ENCODE measurements at places on chromosomes 6 and 20.

GRCh38 chr20:38435555-38435939 is 419 bp upstream of the SNHG17 start:
- DNase-seq = no peak

- no peak for DNase-seq
Observed at GRCh38 chr6:143811501-143812157, 31.5 kb upstream of the LTV1 start.

DNA sequence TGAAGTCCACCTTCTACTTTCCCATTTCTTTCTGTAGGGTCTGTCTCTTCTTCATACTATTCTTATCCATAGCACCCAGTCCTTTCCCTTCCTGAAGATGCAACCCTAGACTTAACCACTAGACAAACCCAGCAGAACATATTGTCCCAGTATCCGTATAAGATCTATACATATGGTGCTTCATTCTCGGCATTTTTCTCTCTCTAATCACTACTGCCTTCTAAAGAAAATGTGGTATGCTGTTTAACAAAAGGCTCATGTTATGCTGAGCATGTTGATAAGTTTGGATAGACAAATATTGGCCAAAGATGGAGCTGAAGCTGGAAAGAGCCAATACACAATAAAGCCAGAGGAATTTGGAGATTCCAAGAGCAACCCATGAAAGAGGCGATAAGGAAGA is 212.6 kb downstream of the MAFB start:
- DNase-seq = no peak

DNA sequence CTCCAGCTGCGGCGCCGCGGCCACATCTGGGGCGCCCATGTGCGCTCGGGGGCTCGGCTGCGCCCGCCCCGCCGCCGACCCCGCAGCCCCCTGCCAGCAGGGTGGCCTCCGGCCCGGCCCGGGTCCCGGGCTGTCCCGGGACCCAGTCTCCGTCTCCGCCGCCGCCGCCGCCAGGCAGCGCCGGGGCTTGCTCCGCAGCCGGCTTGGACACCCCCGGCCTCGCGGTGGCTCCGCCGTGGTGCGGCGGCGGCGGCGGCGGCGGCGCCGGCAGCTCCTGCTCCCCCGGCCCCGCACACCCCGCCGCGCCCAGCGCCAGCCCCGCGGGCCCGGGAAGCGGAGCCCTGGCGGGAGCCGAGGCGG is 219 bp downstream of the ISM1 start:
- no peak for DNase-seq

- no peak for DNase-seq
Observed at GRCh38 chr6:16487996-16488674, 249.7 kb downstream of the GMPR start.

GRCh38 chr20:10501402-10501801 is 66.3 kb downstream of the SLX4IP start:
- DNase-seq = peak; percentile 19

DNA sequence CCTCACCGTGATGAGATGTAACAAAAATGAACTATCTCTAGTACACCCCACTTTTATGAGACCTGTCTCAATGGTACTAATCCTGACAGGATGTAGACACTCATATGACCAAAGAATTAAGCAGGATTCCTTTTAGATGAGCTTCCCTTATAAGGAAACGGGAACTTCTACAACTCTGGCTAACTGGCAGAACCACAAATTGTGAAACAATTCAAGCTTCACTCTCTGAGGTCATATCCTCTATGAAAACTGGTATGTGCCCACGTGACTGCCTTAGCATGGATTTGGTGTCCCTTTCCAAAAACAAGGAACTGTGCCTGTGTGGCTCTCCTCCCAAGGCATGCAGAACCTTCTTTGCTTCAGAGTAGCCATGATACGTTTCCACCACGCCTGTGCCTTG is 14.1 kb upstream of the CPNE5 start:
- DNase-seq = no peak

DNA sequence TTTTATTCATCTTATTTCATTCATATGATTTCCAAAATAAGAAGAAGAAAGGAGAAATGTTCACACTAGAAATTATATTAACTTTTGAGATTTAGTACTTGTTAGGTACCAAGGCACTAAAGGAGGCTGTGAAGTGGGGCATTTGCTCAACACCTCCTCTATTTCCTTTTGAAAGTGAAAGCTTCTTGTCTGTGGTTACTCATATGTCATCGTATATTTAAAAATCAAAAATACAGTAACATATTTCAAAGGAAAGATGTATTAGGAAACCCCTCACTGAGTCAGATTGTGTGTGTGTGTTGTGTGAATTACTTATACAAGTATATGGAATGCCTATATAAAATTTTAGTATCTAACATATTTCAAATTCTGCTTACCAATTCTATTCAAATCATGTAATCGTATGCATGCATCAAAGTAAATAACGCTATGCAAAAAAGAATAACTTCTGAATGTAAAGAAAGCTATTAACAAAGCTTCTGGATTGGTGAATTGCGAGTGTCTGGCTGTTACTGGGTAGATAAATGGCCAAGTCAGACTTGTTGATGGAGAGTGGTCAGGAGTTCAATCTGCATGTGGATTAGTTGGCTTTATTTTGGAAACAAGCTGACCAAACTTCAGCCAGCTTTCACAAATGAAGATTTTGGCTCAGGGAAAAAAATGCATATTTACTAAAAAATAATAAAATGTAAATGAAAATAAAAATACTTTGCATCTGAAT is 70.9 kb downstream of the PACRG start:
- no peak for DNase-seq

GRCh38 chr20:52963131-52963530 is 9.0 kb upstream of the TSHZ2 start:
- no peak for DNase-seq

GRCh38 chr6:140858381-140858971 is 1274.2 kb upstream of the GJE1 start:
- DNase-seq = no peak

DNA sequence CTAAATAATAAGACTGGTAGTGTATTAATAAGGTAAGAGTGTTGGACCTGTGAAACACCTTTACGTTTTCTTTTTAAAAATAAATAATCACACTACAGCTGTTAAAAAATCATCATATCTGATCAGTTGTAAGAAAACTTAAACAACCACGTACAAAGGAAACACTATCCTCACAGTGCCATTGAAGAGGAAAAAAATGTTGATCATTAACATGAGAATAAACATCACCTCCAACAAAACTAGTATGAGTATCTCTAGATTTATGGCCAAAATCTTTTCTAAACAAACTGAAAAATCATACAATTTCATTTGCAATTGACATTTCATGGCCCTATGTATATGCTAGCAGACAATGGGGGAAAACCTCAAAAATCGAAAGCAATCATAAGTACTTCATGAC is 590 bp downstream of the EYS start:
- DNase-seq = no peak

- DNase-seq = no peak
Observed at GRCh38 chr6:96659084-96659845, 96.3 kb downstream of the FHL5 start.

- DNase-seq = no peak
Observed at GRCh38 chr6:39451831-39452230, 129.3 kb upstream of the KCNK16 start.

DNA sequence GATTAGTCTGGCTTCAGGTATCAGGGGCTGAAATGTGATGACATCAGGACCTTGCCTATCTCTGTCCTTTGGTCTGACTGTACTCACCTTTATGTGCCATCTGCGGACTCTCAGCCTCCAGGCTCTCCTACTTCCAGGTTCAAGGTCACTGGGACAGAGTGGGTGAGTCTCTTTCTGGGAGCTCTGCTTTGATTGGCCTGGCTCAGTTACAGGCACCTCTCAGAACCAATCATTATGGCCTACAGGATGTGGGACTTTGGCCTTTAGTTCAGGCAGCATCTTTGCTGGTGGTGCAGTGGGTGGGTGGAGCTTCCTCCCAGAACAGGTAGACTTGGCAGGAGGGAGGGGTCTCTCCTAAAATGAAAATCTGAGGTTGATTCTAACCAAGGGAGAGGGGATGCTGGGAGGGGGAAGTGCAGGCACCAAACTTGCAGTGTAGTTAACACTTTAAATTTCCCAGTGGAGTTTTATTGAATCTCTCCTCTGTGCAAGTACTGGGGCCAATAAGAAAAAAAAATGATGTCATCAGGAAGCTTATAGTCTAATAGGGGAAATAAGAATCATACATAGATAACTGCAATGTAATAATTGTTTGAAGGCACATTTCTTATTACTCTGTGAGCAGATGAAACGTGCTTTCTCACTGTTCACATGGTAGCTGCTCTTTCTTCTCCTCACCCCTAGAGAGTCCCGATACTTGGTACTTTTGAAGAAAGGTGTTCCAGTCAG is 53.4 kb downstream of the SLC24A3 start:
- DNase-seq = no peak

DNA sequence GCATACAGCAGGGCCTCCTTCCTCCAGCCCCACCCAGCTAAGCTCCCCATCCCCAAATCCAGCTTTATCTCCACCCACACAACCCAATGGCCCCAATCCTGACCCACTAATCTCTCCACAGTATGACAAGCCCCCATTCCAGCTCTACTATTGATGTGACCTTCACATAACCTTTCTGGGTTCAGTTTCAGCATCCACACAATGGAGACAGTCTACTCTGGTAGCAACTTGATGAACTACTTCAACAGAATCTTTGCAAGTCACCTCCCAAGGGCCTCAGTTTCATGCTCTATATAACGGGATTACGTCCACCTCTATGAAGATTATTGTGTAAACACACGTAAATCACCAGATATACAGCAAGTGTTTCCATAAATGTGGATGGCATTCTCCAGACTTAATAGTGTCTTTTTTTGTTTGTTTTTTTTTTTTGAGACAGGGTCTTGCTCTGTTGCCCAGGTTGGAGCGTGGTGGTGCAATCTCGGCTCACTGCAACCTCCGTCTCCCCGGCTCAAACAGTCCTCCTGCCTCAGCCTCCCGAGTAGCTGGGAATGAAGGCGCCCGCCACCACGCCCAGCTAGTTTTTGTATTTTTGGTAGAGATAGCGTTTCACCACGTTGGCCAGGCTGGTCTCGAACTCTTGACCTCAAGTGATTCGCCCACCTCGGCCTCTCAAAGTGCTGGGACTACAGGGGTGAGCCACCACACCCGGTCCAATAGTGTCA is 1.4 kb downstream of the AHCY start:
- DNase-seq = no peak

DNA sequence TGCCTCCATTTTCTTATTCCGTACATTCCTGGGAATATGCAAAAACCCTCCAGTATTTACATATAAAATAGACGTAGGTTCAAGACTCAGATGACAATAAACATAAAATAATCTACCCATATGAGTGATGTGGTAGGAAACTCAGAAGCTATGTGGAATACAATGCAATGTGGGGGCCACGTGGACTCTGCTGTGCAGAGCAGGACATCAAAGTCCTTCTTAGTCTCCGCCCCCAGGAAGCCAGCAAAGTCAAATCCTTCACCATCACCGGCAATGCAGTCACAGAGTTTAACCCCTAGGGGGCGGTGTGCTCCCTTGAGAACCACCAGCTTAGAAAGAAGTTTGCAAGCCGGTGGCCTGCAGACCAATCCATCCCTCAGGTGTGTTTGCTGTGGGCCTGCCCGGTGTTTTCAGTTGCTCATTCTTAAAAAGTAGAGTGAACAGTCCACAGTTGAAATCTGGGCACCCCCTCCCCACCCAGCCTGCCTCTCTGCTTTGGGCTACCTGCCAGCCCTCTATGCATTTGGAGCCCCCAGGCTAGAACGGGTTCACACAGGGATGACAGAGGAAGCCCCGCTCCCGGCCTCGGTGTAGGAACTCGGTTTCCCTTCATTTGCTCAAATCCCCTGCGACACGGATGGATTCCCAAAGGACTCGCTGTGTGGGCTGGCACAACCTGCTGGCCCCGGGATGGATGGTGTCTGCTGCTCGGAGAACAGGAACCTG is 59.9 kb downstream of the SULF2 start:
- peak; percentile 86 for DNase-seq

GRCh38 chr20:62219992-62220665 is at the start of gene HRH3:
Gene HRH3 (minus strand): TSS chr20:62220278. CDS start chr20:62219970, 308 bp downstream.
- DNase-seq = peak; percentile 46

- DNase-seq = no peak
Observed at GRCh38 chr20:35680452-35681183, 15.9 kb upstream of the CPNE1 start.

- no peak for DNase-seq
Observed at GRCh38 chr20:34951652-34952051, 4.0 kb downstream of the GSS start.

DNA sequence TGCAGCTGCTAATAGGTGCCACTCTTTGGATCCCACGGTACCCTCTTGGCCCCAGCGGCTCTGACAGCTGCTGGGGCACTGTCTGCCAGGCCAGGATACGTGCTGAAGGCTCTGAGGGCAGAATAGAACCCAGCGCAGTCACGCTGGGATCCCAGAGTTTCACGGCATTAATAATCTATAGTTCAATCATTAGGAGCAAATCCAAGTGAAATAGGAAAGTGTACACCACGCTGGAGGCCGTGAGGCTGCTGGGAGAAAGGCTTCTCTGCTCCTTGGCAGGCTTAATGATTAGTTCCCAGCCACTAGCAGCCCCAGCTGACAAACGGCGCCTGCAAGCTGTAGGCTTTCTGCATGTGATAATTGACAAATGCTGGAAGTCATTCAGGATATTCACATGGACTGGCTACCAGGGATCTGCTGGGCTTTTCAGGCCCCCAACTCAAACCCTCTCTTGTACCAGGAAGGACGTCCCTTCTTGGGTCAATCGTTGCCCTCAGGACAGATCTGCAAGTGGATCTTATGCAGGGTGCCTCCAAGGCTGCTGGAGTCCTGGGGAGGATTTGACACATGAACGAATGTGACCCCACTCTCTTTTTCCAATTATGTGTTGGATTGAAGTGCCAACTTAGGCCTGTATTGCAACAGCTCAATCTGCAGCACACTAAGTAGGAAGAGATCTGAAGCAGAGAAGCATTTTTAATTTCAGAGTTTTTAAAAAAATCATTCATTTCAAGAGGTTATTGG is 50.1 kb upstream of the INSM1 start:
- no peak for DNase-seq

GRCh38 chr20:10604865-10605440 is 68.8 kb downstream of the JAG1 start:
- DNase-seq = no peak

GRCh38 chr6:71289802-71290175 is 1.2 kb downstream of the OGFRL1 start:
- DNase-seq = no peak

DNA sequence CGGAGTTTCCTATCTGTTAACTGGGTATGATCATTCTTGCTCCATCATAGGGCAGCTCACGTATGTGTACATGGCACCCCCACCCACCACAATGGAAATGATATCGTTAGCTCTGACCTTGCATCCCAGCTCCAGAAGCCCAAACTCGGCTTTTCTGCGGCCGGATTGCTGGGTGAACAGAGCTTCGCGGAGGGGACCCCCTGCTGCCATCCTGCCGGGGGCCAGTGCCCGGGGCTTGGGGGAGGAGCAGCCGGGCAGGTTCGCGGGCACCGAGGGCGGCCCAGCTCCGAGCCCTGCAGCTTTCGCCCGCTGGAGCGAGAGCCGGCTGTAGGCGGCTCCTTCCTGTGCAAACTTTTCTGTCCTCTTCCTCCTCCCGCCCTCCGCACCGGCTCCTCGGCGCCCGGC is 24.9 kb upstream of the FUCA2 start:
- DNase-seq = peak; percentile 71

DNA sequence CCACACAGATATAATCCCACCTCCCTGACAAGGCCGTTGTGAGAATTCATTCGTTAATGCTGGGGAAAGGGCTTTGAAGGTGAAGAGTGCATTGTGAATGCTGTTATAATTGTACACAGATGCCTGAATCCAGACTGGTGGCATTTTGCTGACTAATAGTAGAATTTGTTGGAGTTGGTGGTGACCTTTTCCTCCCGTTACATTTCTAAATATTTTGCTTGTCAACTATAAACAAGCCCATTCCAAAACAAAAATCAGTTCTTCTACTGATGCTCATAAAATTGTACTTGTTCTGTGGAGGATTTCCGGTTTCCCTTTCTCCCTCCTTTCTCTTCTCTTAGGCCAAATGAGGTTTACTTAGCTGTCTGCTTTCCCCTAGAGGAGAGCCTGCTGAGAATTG is 253.1 kb upstream of the SUPT3H start:
- no peak for DNase-seq

All from activated T-cell treated with anti-CD3 and anti-CD28 coated beads, Interleukin-2, amount 50 U/mL, for 72 hours (primary cell).